ENCODE measurements at places on chromosomes 6 and 20.

DNA sequence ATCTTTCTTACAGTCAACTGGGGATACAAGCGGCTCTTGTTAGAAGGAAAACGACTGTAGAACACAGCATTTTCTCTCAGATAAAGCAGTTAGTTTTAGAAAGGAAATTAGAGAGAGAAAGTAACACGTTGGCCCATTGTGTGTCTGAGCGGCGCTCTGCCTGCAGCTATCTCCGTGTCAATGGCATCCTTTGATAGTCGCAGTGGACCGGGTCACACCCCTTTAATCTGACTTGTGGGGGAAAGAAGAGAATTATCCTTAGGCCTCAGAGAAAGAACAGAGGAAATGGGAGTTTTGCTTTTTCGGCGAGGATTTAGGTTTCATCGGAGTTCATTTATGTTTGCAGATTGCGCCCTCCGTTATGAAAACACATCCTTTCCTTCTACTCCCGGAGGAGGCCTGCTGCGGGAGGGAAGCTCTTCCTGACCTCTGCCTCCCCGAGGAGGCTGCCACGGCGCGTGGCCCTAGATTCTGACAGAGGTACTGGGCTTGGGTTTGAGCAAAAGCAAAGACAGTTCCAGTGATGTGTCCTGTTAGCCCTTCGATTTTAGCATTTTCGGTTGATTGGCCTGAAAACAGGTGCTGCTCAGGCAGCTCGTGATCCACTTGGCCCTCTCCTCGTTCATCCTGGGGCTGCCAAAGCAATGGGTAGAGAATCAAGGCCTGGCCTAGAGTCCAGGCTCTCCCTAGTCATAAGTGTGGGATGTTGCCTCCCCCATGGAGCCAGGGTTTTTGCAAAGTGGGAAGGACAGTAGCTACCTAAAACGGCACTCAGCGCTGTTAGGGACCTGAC, 74.9 kb downstream of the ZDHHC14 start:
- no peak for DNase-seq

- no peak for DNase-seq
These were observed 614 bp upstream of the TMEM242 start for GRCh38 chr6:157323966-157324300.

GRCh38 chr6:25083784-25084507, 148.2 kb upstream of the RIPOR2 start:
- DNase-seq: no peak

- no peak for DNase-seq
These were observed 8.9 kb upstream of the TAAR5 start for GRCh38 chr6:132598473-132598872.

GRCh38 chr6:7417684-7418083, 28.1 kb downstream of the RIOK1 start:
- no peak for DNase-seq

DNA sequence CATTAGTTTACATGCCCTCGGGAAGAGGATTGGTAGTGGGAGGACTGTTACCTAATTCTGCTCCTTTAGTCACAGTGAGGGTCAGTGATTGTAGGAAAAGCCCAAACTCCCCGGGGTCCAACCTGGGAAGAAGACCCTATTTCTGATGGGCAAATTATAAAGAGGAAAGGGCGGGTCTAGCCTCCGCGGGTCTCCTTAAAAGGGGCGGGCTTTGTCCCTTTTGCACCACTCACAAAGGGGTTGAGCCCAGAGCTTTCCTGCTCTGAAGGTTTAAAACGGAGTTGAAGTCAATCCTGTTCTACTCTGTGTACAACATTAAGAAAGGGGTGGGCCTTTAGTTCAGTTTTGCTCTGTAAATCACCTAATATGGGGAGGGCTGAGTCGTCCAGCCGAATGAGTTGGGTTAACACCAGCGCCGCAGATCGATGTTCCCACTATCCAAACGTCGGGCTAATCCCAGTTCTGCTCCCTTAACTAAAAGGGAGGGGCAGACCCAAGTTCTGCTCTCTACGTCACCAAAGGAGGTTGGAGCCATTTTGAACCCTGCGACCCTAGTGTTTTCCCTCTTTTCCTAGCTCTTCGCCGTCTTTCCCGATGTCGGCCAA, 920 bp upstream of the RNF5 start:
- DNase-seq: no peak

GRCh38 chr20:63889241-63890200, 5.4 kb upstream of the DNAJC5 start:
- DNase-seq: peak; percentile 57

DNA sequence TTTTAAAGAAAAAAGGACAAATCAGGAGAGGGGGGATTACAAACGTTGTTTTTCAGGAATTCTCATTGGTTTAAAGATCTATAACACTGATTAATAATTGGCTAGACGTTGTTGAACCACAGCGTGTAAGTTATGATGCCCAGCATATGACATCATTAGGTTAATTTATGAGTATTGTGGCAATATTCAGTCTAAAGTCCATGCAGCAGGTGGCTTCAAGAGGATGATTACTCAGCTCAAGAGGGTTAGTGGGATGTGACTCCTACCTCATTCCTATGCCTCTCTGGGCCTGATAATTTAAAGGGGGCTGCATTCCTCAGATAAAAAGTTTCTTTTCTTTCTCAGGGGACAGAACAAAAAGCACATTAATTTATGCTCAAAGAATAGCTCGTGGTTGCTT, 1309.0 kb downstream of the EPHA7 start:
- DNase-seq: no peak

- no peak for DNase-seq
These were observed 26.2 kb upstream of the RHAG start for GRCh38 chr6:49662892-49663261.

DNA sequence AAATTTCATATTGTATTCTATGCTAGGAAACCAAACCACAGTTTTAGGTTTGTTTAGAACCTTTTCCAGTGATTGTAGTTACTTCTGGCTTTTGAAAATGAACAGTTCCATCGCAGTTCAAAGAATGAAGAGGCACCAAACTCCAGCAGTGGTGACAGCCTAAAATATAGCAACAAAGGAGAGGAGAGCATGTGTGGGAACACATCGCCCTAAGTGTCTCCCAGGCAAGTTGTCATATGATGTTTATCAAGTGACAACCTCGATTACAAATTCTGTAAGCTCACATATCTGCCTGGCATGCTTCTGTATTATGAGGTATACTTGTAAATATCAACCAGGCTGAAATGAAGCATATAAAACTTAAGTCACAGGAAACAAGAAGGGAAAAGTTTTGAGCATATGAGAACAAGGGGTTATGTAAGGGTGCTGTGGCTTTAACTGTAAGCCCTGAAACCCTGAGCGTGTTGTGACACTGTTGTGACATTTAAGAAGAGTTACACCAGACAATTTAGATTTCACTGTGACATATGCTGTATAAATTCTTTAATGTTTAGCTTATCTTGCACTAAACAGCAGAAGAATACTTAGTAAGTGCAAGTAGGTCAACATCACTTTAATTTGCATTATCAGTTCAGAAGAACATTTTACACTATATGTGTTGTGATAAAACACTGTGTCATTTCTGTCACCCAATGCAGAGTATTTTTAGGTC, 29.1 kb upstream of the FBXL4 start:
- no peak for DNase-seq

DNA sequence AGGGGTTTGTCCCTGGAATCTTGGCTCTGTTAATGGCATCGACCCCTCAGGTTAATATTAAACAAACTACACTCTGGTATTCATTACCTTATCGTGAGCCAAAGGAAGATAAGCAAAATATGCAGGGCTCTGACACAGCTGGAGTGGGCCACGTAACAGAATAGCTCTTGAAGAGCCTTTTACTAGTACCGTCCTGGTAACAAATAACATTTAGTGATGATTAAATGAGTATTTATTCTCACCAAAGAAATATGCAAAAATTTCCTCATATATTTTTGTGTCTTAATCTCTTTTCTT, 20.1 kb upstream of the UTRN start:
- no peak for DNase-seq

- DNase-seq: no peak
These were observed 29.9 kb upstream of the MYO6 start for GRCh38 chr6:75719133-75719532.

- DNase-seq: no peak
These were observed 7.1 kb upstream of the NKX2-2 start for GRCh38 chr20:21520702-21521595.

DNA sequence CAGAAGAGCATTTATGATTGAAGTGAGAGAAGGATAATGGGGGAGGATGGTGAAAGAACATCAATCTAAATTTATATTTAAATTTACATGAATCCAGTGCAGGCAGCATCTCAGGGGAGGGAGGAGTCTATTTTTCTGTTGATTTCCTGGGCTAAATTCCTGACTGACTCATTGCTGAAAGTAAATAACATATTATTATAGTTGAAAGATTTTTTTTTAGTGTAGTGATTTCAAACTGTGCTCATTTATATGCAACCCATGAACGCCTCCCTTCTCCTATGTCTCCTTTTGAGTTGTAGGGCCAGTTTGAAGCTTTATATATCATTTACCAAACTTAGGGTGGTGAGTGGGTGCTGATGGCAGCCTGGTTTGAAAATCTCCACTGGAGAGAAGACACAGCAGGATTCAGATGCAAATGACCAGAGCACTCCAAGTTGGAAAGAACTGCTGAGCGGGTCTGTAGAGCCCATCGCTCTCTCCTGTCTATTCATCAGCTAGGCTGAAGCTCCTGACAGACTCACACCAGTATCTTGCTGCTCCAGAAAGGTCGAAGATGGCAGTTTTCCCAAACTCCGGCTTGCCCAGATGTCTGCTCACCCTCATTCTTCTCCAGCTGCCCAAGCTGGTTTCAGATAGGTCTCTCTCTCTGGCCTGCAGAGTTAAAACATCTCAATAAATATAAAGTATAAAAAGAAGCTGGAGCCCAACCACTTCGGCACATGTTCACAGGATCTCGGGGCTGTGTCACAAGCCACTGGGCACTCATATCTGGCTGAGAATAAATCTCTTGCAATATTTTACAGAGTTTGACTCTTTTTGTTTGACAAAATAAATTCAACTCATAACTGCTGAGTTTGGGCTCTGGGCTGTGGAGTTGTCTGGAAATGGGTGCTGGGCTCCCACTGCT, 18.3 kb downstream of the BTN2A1 start:
- DNase-seq: no peak

DNA sequence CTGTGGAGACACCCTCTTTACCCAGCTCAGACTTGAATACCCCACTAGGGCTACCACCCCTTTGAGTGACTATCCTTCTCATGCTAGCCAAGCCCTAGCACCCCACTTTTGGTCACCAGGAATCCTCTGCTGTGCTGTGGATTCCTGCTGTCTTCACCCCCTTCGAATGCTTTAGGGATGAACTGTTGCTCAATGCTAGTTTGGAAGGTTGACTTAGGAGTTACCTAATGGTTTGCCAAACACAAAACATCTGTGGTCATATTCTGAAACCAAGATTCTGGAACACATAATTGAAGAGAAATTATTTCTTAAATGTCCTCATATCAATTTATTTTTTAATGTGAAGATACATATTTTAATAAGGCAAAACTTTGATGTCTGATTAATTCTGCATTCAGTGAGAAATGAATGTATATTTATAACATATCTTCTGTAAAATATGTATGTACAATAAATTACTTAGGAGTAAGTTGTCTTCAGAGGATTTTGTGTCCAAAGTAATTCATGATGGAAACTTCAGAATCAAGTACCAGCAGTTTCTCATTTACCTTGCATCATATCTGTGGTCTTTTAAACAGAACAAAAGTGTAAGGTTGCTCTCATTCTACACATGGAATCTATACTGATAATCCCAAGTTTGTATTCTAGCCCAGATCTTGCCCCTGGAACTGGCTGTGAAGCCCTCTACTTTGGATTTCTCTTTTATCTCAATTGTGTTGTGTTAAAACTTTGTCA, 46.9 kb downstream of the TMEM200A start:
- DNase-seq: no peak

DNA sequence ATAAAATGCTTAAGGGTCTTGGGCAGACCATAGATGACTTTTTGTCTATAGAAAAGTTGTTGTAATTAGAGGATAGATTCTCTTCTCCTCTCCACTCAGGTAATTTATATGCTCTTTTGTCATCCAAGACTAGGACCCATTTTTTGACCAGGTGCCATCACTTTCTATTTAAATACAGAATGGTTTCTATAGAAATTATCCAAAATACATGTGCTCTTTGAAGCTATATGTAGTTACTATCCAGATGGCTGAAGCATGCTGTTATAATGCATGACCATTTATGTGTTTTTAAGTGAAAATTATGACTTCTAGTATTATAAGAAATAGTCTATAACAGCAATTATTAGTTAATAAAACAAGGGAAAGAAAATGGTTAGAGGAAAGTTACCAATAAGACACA, 3.0 kb upstream of the MLIP start:
- no peak for DNase-seq

GRCh38 chr6:43977404-43978111, 149.7 kb downstream of the MRPL14 start:
- no peak for DNase-seq

- no peak for DNase-seq
These were observed 106.1 kb upstream of the ASF1A start for GRCh38 chr6:118787724-118788423.

GRCh38 chr6:54802775-54803634, 43.6 kb upstream of the FAM83B start:
- no peak for DNase-seq

Data from cerebellar nuclear complex (tissue), 1 donor.